ENCODE measurements at places on chromosomes 3 and 15.

DNA sequence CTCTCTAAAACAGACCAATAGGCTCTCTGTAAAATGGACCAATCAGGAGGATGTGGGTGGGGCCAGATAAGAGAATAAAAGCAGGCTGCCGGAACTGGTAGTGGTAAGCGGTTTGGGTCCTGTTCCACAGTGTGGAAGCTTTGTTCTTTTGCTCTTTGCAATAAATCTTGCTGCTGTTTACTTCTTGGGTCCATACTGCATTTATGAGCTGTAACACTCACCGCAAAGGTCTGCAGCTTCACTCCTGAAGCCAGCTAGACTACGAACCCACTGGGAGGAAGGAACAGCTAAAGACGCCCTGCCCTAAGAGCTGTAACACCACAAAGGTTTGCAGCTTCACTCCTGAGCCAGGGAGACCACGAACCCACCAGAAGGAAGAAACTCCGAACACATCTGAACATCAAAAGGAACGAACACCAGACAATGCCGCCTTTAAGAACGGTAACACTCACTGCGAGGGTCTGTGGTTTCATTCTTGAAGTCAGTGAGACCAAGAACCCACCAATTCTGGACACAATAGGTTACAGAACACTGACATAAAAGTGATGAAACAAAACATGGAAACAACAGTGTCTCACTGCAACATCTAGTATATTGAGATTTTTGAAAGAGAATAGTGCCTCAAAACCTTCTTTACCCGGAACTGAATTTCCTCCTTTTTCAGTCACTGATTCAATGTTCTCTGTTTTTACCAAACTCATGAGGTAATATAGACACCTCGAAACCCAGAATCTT is 28.8 kb upstream of the PLSCR2 start:
- DNase-seq: no peak
- no peaks in the 10 kb centered on the region for H3K36me3 ChIP-seq
- H3K27ac ChIP-seq: no peak overlapping the region
- no peak overlapping the region for H3K4me3 ChIP-seq

GRCh38 chr3:29239376-29239775 is 41.5 kb upstream of the RBMS3 start:
- H3K4me3 ChIP-seq: no peak overlapping the region
- H3K27me3 ChIP-seq: no peaks in the 10 kb centered on the region
- no peak overlapping the region for H3K27ac ChIP-seq
- H3K36me3 ChIP-seq: no peaks in the 10 kb centered on the region
- no peak for DNase-seq

DNA sequence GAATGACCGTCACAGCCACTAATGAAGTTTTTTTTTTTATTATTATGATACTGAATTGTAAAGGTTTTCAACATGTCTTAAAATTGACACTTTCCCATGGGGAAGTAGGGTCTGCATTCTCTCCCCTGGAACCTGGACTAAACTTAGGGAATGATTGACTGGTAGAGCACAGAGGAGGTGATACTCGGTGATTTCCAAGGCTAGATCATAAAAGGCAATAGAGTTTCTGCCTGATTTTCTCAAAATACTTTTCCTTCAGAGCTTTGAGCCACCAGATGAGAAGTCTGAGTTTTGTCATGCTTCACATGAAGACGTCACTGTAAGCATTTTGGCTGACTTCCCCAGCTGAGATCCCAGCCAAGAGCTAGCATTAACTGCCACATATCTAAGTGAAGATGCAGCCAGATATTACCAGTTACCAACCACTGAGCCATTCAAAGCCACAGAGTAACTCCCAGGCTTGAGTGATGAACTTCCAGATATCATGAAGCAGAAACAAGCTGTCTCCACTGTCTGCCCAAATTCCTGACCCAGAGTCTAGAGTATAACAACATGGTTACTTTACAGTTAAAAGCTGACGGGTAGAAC is 105.8 kb downstream of the LSAMP start:
- H3K36me3 ChIP-seq: no peaks in the 10 kb centered on the region
- no peak overlapping the region for H3K27ac ChIP-seq
- no peak overlapping the region for H3K4me3 ChIP-seq
- no peaks in the 10 kb centered on the region for H3K27me3 ChIP-seq

GRCh38 chr3:182905623-182906022 is 74.7 kb downstream of the DCUN1D1 start:
- DNase-seq: no peak
- H3K27me3 ChIP-seq: no peaks in the 10 kb centered on the region
- H3K4me1 ChIP-seq: no peaks in the 10 kb centered on the region
- no peak overlapping the region for H3K4me3 ChIP-seq

- no peaks in the 10 kb centered on the region for H3K36me3 ChIP-seq
- H3K4me3 ChIP-seq: no peak overlapping the region
- no peak for DNase-seq
- no peak overlapping the region for H3K27ac ChIP-seq
- H3K4me1 ChIP-seq: no peaks in the 10 kb centered on the region
Measured at GRCh38 chr15:27254055-27254454, 283.1 kb downstream of the GABRG3 start.

- no peak overlapping the region for H3K27ac ChIP-seq
- H3K27me3 ChIP-seq: no peaks in the 10 kb centered on the region
- H3K4me3 ChIP-seq: no peak overlapping the region
- no peaks in the 10 kb centered on the region for H3K36me3 ChIP-seq
- H3K4me1 ChIP-seq: peaks cover 6% of the 10 kb centered on the region
Measured at GRCh38 chr3:78919021-78919755, 848.6 kb downstream of the ROBO1 start.

DNA sequence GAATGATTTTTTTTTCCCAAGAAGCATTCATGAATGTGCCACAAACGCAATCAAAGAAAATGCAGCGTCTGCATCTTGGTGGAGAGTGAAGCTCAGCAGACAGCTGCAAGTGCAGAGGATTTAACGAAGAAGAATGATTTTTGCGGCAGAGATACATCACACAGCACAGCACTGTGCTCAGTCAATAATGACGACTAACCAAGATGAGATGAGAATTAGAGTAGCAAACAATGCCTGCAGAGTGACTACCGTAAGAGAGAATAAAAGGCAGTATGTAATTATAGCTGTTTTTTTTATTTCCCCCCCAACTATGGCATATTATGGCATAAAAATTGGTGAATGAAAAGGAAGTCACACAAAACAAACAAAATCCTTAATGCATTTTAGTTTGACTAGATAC is 218.0 kb upstream of the ROBO1 start:
- H3K4me1 ChIP-seq: no peaks in the 10 kb centered on the region
- H3K36me3 ChIP-seq: no peaks in the 10 kb centered on the region
- H3K27ac ChIP-seq: no peak overlapping the region
- no peak for DNase-seq
- no peak overlapping the region for H3K4me3 ChIP-seq
- no peaks in the 10 kb centered on the region for H3K27me3 ChIP-seq

GRCh38 chr15:83717010-83717409 is 63.1 kb downstream of the ADAMTSL3 start:
- no peaks in the 10 kb centered on the region for H3K4me1 ChIP-seq
- no peak overlapping the region for H3K27ac ChIP-seq
- no peaks in the 10 kb centered on the region for H3K36me3 ChIP-seq
- H3K27me3 ChIP-seq: no peaks in the 10 kb centered on the region

- H3K27ac ChIP-seq: no peak overlapping the region
Measured at GRCh38 chr15:27273506-27273905, 302.5 kb downstream of the GABRG3 start.

DNA sequence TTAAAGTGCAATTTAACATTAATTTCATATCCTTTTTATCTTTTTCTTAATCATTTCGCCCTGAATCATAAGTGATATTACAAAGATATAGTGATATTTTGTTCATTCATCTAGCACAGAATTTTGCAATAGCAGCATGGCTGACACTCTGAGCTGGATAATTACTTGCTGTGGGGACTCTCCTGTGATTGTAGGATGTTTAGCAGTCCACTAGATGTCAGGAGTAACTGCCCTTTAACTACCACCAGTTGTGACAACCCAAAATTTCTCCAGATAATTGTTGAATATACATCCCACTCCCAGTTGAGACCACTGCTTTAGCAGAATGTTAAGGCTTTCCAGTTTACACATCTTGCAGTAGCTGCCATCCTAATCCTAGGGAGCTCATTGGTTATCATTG is 196.8 kb upstream of the MBNL1 start:
- H3K36me3 ChIP-seq: no peaks in the 10 kb centered on the region
- H3K27me3 ChIP-seq: peaks cover 6% of the 10 kb centered on the region
- H3K4me3 ChIP-seq: no peak overlapping the region
- no peak for DNase-seq

- H3K27ac ChIP-seq: no peak overlapping the region
- H3K27me3 ChIP-seq: no peaks in the 10 kb centered on the region
- H3K4me1 ChIP-seq: no peaks in the 10 kb centered on the region
- H3K4me3 ChIP-seq: no peak overlapping the region
Measured at GRCh38 chr3:160098261-160098908, 109.8 kb downstream of the IL12A start.

GRCh38 chr3:78986416-78987101 is 781.2 kb downstream of the ROBO1 start:
- H3K27ac ChIP-seq: peak overlapping the region; percentile 85
- H3K27me3 ChIP-seq: no peaks in the 10 kb centered on the region
- no peaks in the 10 kb centered on the region for H3K36me3 ChIP-seq
- H3K4me3 ChIP-seq: no peak overlapping the region
- H3K4me1 ChIP-seq: no peaks in the 10 kb centered on the region

DNA sequence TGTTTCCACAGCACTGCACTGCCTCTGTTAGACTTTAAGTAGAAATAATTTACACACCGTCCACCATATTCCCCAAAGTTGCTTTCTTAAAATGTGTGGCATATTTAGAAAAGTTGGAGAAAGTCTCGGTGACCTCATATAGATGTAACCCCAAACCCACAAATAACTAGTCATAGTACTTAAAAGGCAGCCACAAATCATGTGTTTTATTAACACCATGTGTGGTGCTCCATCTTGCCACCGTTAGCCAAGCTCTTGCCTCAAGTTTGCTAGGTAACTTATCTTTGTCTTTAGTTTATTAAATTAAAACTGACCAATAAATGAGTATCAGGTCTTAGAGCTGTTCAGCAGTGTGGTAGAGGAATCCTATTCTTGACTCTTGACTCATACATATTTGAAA is 257.9 kb downstream of the UBE2E2 start:
- no peaks in the 10 kb centered on the region for H3K36me3 ChIP-seq
- H3K4me1 ChIP-seq: peaks cover 11% of the 10 kb centered on the region
- H3K27ac ChIP-seq: no peak overlapping the region
- no peak overlapping the region for H3K4me3 ChIP-seq
- H3K27me3 ChIP-seq: no peaks in the 10 kb centered on the region

GRCh38 chr15:76286271-76286879 is 24.9 kb downstream of the ETFA start:
- no peak overlapping the region for H3K4me3 ChIP-seq
- H3K36me3 ChIP-seq: peaks cover 76% of the 10 kb centered on the region
- DNase-seq: no peak
- H3K27ac ChIP-seq: no peak overlapping the region

DNA sequence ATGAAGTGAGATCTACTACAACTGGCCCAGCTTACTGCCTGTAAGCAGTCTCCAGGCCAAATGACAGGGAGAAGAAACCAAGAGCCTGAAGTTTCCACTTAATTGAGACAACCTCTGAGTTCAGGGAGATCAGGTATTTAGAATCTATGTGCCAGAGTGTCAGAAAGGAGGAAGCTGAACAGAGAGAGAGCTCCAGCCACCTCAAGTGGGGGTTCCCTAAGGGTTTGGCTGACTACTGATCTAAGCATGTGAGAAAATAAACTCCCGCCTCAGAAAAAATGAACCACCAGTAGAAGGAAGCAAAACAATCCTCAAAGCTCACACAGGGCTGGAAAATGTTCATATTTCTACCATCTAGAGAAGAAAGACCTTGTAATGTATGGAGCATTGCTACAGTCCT is 25.0 kb downstream of the ADAM10 start:
- no peaks in the 10 kb centered on the region for H3K27me3 ChIP-seq
- no peak overlapping the region for H3K4me3 ChIP-seq
- peaks cover 7% of the 10 kb centered on the region for H3K36me3 ChIP-seq
- DNase-seq: no peak

- no peaks in the 10 kb centered on the region for H3K4me1 ChIP-seq
- no peaks in the 10 kb centered on the region for H3K36me3 ChIP-seq
- no peak overlapping the region for H3K4me3 ChIP-seq
- no peak overlapping the region for H3K27ac ChIP-seq
Measured at GRCh38 chr3:8746780-8747345, 13.3 kb downstream of the CAV3 start.

DNA sequence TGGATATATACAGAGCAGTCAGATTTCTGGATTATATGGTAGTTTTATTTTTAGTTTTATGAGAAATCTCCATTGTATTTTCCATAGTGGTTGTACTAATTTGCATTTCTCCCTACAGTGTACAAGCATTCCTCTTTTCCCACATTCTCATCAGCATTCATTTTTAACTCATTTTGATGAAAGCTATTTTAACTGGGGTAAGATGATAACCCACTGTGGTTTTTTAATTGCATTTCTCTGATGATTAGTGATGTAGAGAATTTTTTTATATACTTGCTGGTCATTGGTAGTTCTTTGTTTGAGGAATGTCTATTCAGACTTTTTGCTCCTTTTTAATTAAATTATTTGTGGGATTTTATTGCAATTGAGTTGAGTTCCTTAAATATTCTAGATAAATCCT is 903.6 kb downstream of the DIPK2A start:
- no peak overlapping the region for H3K27ac ChIP-seq
- no peaks in the 10 kb centered on the region for H3K4me1 ChIP-seq
- H3K27me3 ChIP-seq: no peaks in the 10 kb centered on the region
- no peak for DNase-seq

DNA sequence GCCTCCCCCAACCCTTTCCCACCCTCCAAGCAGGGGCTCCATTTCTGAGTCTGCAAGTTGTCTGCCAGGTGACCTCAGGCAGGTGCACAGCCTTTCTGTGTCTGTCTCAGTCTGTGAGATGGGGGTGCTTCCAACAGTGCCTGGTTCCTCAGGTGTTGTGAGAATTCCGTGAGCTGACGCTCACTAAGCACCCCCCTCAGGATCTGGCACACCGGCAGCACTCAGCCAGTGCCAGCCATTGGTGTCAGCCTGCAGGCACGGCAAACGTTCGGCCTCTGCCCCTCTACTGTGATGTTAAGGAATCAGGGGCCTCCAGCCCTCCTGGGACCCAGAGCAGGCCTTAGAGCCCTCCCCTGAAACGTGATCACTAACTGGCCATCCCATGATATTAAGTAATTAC is 2.4 kb downstream of the KLF15 start:
- H3K36me3 ChIP-seq: no peaks in the 10 kb centered on the region
- no peak overlapping the region for H3K4me3 ChIP-seq
- no peak for DNase-seq
- H3K27me3 ChIP-seq: peaks cover 5% of the 10 kb centered on the region
- H3K27ac ChIP-seq: no peak overlapping the region
